ENCODE measurements at places on chromosomes 2 and 18.

DNA sequence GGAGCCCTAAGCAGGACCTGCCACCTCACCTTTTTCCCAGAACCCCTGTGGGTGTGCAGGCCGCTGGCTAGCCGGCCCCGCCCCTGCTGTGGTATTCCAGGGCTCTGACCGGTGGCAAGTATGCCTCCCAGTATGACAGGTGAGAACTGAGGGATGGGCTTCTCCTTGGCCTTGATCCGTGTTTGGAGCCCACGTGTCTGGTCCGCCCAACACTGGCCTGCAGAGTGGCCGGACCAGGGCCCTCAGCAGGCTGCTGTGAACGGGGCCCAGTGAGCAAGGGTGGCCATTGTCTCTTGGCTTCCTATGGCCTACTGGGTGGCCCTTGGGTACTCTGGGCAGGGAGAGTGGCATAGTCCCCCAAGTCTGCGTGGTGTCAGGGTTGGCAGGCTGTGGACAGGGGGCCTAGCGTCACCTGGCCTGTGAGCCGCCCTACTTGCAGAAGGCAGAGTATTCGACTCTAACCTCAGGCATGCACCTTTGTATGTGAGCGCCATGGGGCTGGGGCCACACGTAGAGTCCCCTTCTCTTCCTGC is 1.8 kb downstream of the RNPEPL1 start:
- DNase-seq, result no peak

DNA sequence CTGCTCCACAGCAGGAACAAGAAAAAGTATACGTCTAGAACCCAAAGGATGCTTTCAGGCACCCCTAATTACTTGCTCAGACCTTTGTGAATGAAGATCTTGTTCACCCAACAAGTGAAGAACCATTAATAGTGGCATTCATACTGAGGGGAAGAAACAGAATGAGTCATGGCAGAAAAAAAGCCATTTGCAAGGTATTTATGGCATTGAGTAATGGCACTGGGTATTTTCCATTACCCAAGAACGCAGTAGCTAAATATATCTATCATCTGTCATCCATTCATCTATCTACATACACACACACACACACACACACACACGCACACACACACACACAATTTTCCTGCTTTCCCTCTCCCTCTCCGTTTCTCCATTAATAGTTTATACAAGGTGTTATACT is 56.4 kb upstream of the XIRP2 start:
- no peak for DNase-seq

GRCh38 chr18:46915800-46916550 is 1.3 kb downstream of the PIAS2 start:
- DNase-seq, result no peak

- no peak for DNase-seq
Observed at GRCh38 chr2:99850084-99850710, 292.2 kb downstream of the AFF3 start.

DNA sequence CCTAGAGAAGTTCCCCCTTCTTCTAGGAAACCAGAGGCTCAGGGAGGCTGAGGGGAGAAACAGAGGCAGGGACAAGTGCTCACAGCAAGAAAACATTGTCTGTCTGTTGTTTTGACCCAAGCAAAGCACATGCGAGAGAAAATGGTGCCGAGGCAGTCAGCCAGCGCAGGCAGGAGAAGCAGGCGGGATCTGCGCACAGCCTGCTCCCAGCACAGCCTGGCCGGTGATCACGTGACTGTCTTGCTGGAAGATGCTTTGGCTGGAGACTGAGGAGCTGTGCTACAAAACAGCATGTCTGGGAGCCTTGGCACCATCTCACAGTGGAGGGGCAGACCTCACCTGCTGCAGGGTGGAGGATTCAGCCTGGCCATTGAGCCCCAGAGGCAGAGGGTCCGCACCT is 93.7 kb upstream of the MYCN start:
- no peak for DNase-seq

GRCh38 chr2:2804528-2804927 is 473.5 kb upstream of the MYT1L start:
- DNase-seq, result no peak

DNA sequence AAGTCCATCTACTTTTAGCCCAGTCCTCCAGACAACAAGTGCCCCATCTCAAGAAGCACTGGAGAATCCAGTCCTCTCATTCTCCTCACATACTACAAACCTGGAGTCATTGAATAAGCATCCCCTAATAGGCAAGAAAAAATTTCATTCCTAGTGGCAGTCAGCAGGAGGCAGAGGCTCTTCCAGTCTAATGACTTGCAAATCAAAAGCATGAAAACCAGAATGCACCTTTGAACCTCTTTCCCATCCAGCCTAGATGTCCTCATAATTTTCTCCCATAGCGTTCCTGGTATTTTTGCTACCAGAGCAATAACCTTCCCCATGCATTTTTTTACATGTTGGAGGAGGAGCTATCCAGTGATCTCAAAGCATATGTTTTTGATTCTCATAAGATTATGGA is 252.6 kb downstream of the TTC32 start:
- DNase-seq, result no peak

- no peak for DNase-seq
Observed at GRCh38 chr2:237604960-237605359, 14.4 kb upstream of the RAB17 start.

- no peak for DNase-seq
Observed at GRCh38 chr2:51350100-51350499, 318.2 kb upstream of the NRXN1 start.

- no peak for DNase-seq
Observed at GRCh38 chr2:85076618-85077274, 56.4 kb upstream of the TCF7L1 start.

GRCh38 chr2:167192833-167193232 is 304.6 kb downstream of the XIRP2 start:
- no peak for DNase-seq

DNA sequence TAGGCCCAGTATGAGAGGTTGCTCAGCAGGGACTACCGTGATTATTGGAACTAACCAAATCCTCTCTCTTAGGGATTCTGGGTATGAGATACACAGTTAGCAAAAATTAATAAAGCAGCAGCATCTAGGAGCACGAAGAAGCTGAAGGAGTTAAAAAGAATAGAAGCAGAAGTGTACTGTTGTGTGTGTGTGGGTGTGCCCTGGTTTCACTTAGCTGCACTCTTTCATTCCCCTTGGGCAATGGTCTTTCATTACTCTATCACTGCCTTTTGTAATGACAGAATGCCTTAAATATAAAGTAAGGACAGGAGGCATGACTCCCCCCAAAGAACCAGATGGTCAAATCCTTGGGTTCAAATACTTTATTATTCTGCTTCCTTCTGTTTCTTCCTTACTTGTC is 115.9 kb upstream of the CD302 start:
- DNase-seq, result no peak

- DNase-seq, result no peak
Observed at GRCh38 chr18:70423120-70423519, 134.3 kb downstream of the SOCS6 start.

- DNase-seq, result no peak
Observed at GRCh38 chr2:230496891-230497290, 80.9 kb downstream of the SP100 start.

GRCh38 chr2:201621293-201621999 is 21.9 kb downstream of the TMEM237 start:
- DNase-seq, result no peak

- no peak for DNase-seq
Observed at GRCh38 chr2:69544951-69545350, 98.6 kb downstream of the AAK1 start.

DNA sequence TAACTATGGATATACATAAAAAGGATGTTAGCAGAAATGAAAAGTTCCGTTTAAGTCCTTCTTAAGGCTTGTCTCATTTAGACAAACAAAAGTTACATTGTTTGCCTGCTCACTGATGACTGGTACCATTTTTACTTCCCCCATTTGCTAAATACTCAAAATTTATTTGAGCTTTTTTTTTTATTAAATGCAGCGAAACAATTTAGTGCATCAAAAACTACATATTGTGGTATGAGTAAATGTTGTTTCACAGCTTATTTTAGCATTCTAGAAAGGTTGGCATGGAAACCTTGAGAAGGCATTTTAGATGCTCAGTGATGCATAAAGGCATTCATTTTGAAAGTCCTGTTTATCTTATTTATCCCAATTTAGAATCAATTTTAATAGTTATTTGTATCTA is 100.0 kb downstream of the MAP2 start:
- no peak for DNase-seq

DNA sequence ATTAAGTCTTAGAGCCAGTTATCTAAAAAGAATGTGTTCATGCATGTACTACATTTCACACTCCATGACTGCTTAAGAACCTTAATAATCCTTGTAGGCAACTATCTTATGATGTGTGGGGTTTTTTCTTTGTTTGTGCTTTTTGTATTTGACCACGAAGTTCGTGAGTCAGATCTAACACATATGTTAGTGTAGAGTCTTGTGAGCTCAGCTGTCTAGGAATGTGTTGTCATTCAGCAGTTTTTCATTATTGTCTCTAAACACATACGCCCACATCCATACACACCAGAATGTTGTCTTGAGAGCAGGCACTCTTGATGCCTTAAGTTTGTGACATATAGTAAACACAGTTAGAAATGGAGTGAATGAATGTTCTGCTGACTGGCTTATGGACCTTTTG is 38.4 kb downstream of the CAB39 start:
- no peak for DNase-seq

GRCh38 chr2:46229134-46230063 is 67.8 kb upstream of the EPAS1 start:
- DNase-seq, result no peak

- DNase-seq, result no peak
Observed at GRCh38 chr2:218694405-218695145, 16.1 kb upstream of the TTLL4 start.

DNA sequence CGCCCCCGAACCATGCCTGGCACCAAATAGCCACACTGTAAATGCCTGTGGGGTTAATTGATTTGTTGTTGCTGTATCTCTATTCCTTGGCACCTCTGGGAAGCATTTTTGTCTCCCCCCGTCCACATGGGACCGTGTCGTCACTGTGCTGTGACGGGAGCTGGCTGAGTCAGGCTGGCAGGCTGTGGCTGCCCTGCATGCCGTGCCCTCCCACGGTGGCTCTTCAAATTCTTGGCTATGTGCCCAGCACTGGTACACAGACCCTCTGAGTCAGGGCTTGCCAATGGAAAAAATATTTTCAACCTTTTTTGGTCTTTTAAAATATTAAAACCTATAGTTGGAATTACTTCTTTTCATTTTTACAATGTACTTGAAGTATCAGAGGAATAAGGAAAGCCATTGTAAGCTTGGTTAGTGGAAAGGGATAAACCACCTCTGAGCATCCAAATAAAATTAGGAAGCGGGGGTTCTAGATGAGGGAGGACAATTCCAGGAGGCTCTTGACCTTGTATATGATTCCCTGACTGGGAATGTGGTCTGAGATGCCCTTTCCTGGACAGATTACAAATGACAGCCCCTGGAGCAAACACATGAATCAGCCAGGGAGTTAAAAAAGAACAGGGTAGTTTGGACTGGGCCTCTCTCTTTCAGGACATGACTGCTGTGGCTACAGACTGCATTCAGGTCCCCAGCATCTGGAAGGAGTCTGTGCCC is 59.4 kb downstream of the DGKD start:
- DNase-seq, result no peak

GRCh38 chr2:235024191-235024860 is 72.5 kb downstream of the SH3BP4 start:
- no peak for DNase-seq

All from NK-92 treated with Interleukin-12 subunit alpha and Interleukin-12 subunit beta, amount 100 ng/mL, for 24 hours (cell line).